Karpas-422 (cell line): ENCODE measurements at places on chromosomes 6 and 20.
A peak's percentile ranks its signal among the peaks of the same experiment; 100 is the strongest.

DNA sequence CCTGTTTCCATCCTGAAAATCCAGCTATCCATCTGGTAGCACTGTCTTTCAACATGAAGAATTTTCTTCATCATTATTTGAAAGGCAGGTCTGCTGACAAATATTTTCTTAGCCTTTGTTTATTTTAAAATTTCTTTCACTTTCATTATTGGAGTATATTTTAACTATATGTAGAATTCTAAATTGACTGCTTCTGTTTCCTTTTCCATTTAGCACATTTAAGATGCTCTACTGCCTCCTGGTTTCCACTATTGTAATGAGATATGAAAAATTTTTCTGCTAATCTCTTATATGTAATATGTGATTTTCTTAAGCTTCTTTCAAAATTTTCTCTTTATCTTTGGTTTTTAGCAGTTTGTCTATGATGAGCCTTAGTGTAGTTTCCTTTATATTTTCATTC is 97.3 kb downstream of the TBC1D32 start:
- no peak for DNase-seq

DNA sequence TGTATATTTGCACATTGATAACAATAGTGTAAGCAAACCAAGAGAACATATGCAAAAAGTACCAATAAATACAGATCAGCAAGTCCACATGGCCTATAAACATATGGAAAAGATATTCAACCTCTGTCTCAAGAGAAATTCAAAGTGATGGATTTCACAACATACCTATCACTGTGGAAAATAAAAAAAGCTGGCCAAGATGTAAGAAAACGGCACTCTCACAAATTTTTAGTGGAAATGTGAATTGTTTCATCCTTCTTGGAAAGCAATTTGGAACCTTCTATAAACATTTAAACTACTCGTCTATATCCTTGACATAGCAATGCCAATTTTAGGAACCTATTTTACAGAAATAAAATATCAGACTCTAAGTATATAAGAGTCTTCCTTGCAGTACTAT is 559.8 kb downstream of the QKI start:
- no peak for DNase-seq

GRCh38 chr6:133467982-133468380 is 226.8 kb downstream of the EYA4 start:
- no peak for DNase-seq

- DNase-seq, result peak; percentile 87
Measured at GRCh38 chr6:104682722-104683643, 176.7 kb downstream of the HACE1 start.

DNA sequence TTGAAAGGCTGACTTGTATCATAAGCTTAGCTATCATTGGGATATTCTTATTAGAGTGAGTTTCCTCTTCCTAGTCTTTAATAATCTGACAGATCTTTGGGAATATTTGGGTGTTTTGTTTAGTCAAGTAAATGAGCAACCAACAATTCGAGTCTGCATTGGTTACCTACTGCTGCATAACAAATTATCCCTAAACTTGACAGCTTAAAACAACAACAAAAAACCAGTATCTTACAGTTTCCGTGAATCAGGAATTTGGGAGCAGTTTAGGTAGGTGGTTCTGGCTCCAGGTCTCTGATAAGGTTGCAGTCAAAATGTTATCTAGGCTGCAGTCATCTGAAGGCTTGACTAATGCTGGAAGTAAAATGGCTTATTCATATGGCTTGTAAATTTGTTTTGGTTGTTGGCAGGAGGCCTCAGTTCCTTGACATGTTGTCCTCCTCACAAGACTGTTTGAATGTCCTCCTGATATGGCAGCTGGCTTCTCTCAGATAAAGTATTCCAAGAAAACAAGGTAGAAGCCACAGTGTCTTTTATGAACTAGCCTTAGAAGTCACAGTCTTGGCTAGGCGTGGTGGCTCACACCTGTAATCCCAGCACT is 7.2 kb downstream of the GTF3C6 start:
- DNase-seq, result no peak

GRCh38 chr20:45290677-45291355 is 15.8 kb upstream of the RBPJL start:
- DNase-seq, result peak; percentile 90

GRCh38 chr6:41768545-41769308 is 11.0 kb downstream of the FRS3 start:
- DNase-seq, result no peak

GRCh38 chr6:21213492-21213891 is 380.1 kb upstream of the SOX4 start:
- no peak for DNase-seq
